ENCODE measurements at places on chromosomes 12 and 14. TPM values are rescaled to one million over a fixed set of nuclear protein-coding genes. Genes with fewer than 3 reads are reported as not detected.

SERPINA5 gene
- total RNA-seq, result not detected

- no peak for DNase-seq
Observed at GRCh38 chr12:116416166-116416565, 138.7 kb upstream of the MED13L start.

- DNase-seq, result no peak
Observed at GRCh38 chr12:28998662-28999120, 150.4 kb upstream of the FAR2 start.

DNA sequence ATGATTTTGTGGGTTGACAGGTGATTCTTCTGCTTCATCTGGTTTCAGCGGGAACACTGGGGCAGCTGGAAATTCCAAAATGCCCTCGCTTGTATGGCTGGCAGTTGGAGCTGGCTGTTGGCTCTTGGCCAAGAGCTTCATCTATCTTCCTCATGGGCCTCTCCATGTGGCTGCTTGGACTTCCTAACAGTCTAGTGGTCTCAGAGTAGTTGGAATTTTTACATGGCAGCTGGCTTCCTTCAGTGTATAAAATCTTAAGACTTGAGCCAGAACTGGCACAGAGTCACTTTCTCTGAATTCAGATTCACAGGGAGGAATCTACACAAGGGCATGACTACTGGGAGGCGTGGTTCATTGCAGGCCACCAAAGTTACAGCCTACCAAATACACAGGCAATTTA, 204.9 kb upstream of the RMST start:
- DNase-seq, result no peak

DNA sequence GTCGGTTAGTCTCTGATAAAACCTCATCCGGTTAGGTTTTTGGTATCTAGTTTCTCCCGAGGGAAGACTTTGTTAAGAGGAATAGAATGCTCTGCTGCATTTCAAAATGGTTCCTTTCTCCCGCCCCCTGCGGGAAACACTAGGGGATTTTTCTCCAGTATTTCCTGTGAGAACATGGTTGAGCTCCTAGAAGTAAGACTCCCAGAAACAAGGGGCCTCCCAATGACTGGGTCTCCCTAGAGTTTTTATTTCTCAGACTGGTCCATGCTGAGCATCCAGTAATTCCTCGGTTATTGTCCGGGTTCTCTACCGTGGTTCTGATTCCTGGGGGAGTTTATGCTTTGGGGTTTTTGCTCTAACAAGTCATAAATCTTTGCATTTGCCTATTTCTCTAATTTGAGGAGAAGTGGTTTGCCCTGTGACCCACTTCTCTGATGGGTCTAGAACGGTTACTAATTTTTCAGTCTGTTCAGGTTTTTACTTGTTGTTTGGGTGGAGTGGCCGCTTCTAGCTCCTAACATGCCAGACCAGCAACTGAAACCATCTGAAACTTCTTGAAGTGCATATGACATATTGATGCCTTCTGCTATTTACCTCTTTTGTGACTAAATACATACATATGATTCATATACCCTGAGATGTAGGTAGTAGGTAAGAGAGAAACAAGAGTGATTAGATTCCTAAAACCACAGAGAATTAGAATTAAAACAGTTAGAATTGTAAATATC, 25.1 kb downstream of the TESPA1 start:
- DNase-seq, result no peak

All from activated CD4-positive, alpha-beta T cell treated with anti-CD3 and anti-CD28 coated beads, Interleukin-2, amount 10 ng/mL, durations not matched to agents 7 days and 5 days (primary cell).